ENCODE measurements at places on chromosomes 1 and 21.

- no peak for DNase-seq
Measured at GRCh38 chr1:199733125-199733524, 294.4 kb upstream of the NR5A2 start.

- no peak for DNase-seq
Measured at GRCh38 chr1:56461158-56462127, 117.9 kb downstream of the PLPP3 start.

DNA sequence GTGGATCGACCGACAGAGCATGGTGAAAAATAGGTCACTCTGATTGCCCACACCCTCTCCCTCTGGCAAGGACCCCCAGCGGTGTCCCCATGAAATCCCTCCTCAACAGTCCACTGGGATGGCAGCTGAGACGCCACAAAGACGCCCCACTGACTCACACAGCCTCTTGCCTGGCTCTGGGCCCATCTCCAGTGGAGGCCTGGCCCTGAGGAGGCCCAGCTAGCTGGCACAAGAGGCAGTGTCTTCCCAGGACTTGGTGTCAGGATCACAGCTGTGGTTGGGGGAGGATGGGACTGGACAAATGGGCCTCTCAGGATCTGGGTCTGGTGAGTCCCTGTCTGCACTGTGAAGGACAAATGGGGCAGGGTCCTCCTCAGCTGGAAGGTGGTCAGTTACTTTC is 4.6 kb downstream of the ALX3 start:
- DNase-seq, result no peak

- DNase-seq, result no peak
Measured at GRCh38 chr1:48236716-48237470, 14.4 kb downstream of the SLC5A9 start.

DNA sequence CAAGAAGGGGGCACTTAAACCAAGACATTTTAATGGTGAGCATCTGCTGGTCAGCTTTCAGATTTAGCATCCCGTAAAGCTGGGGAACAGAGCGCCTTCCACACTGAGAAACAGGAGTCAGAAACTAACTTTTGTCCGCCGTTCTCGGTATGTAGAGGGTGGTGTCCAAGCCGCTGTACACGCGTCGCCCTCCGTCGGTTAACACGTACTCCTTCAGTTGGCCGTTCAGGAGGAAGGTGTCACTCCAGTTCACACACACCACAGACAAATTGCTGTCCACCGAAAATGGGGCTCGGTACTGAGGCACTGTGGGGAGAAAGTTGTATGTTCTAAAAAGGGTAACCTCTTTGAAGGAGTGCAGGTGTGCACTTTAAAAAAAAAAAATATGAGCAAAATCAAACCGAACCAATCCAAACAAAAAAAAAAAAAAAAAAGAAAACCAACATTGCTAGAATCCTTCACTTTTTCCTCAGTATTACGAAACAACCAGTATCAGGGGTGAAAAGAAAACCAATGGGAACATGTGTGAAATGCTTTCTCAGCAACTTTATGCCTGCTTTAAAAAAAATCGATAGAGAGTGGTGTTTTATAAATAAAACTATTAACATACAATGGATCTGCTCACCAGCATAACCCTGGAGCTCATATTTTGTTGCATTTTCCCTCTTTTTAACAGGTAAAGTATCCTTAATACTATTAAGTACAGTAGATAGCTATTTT is 73.5 kb downstream of the KCTD3 start:
- DNase-seq, result no peak

DNA sequence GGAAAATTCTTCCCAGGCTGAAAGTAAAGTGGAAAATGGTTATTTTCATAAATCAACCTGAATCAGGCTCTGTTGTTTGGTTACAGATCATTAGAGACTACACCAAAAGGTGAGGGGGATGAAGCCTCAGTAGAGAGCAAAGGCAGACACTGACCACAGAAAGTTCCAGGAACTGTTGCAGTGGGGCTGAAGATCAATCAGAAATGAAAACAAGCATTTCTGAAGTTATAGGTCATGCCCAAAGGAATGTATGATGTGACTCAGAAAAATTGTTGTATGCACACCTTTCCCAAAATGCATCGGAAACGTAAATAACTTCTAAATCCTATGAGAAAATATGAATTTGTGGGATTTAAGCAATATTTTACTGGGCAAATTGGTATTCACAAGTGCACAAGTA is 63.3 kb downstream of the FYB2 start:
- DNase-seq, result no peak

DNA sequence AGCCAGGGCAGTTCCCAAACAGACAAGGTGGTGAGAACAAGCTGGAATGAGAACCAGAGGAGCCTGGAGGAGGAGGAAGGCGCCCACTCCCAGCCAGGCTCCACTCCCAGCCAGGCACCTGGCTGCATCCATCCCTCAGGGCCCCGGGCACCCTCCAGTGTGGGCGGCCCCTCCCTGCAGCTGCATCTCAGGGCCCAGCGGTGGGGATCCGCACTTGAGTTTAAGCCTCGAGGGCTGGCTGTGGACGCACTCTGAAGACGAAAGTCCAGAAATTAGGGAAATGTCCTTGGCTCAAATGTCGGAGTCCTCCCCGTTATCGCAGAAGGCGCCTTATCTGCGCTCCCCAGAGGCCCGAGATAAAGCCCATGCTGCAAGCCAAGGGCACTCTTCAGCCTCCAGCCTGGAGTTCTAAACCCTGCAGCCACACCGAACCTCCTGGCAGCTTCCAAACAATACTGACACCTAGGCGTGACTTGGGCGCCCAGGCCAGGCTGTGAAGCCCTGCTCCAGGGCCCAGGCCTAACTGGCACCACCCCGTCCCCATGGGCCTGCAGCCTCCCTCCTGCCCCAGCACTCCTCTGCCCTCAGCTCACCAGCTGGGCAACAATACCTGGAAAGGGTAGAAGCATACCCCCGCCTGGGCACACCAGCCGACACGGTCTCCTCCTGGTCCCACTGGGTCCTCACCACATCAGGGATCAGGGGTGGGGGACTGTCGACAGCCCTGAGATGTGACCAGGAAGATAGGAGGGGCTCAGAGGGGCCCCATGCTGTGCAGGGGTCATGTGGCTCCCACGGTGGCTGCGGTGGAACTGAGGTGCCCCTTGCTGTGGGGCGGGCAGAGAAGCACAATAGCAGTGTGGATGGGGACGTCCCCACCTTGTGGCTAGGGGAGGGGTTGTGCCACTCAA is 184.8 kb upstream of the VAMP3 start:
- no peak for DNase-seq

GRCh38 chr1:68294367-68295066 is 62.2 kb upstream of the WLS start:
- DNase-seq, result no peak

GRCh38 chr1:12173631-12174121 is 6.9 kb downstream of the TNFRSF1B start:
- peak; percentile 94 for DNase-seq

DNA sequence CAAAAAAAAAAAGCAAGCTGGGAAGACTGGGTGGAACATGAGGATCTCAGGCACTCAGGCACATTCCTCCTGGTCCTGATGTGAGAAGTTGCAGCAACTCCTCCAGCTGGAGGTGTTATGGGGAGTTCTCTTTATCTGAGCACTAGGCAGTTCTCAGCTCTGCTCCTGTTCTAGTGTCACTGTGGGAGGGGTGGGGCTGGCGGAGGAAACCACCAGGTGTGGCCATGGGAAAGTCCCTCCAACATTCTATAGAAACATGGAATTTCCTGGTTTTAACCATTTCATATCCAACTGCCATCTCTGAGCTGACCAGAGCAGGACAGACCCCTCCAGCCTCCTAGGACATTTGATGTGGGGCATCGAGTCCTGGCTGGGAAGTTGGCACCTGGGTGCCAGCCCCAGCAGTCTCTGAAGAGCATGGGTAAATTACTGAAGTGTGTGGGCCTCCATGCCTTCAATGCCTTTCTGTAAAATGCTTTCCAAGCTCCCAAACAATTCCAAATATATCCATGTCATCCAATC is 804 bp upstream of the IKBKE start:
- DNase-seq, result no peak

GRCh38 chr1:24167008-24167407 is 20.1 kb downstream of the IFNLR1 start:
- DNase-seq, result no peak

DNA sequence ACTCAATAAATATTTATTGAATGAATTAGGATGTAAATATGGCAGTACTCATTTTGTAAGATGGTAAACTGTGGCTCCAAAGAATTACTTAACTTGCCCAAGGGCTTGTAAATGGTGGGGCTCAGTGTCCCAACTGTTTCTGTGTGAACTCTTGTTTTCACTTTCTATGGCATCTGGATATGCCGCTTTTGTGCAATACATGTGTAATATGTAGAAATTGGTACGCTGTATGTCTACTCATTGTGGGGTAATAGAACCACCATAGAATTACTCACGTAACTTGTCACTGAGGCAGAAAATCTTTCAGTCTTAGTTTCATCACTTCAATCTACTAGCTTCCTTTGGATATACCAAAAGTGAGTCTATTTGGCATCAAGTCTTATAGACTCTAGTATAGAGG is 977 bp downstream of the PRPF3 start:
- DNase-seq, result peak; percentile 46

GRCh38 chr1:21126324-21126723 is 50.4 kb downstream of the EIF4G3 start:
- DNase-seq, result no peak

- no peak for DNase-seq
Measured at GRCh38 chr1:70385477-70385876, 25.6 kb upstream of the CTH start.

DNA sequence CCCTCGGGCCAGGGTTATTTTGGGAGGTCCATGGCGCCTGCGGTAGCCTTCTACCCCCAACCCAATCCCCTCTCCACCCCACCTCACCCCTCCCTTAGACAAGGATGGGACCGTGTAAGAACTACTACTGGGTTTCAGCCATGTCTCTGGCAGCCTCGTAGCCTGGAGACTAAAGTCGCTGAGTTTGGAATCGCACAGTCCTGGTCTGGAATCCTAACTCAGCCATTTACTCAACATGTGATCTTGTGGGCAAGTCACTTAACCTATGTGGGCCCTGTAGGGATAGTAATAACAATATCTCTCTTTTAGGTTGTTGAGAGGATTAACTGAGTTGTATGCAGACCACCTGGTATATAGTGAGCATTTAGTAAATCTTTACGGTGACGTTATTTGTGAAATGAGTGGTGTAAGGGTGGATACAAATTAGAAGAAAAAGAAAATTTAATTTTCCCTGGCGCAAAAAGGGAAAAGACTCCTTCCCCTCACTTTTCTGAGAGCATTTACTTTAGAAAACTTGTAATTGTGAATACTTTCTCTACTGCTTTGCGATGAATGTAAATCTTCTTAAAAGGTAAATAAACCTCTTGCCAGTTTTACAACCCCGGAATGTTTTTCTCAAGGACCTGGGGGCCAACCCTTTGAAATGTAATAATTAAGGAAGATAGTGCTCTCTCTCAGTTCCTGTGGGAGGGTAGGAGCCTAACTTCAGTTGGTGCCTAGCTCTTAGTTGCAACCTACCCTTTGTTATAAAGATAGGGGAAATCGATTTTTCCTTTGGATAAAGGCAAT is 615 bp upstream of the MRPS15 start:
- no peak for DNase-seq

- no peak for DNase-seq
Measured at GRCh38 chr1:116751146-116751545, 3.1 kb upstream of the CD2 start.

DNA sequence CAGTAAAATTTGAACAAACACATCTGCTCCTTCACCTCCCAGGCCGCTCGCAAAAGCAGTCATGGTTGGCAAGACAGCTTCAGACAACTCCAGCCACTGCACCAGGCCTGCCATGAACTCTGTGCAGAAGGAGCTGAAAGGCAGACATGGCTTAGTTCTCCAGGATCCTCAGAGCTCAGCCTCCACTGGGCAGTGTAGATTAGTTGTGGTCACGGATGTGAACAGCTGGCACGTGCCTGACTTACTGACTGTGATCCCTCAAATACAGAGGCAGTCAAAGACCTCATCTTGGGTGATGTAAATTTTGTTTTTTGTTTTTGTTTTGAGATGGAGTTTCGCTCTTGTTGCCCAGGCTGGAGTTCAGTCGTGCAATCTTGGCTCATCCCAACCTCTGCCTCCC is 28.4 kb downstream of the TMCO4 start:
- no peak for DNase-seq

DNA sequence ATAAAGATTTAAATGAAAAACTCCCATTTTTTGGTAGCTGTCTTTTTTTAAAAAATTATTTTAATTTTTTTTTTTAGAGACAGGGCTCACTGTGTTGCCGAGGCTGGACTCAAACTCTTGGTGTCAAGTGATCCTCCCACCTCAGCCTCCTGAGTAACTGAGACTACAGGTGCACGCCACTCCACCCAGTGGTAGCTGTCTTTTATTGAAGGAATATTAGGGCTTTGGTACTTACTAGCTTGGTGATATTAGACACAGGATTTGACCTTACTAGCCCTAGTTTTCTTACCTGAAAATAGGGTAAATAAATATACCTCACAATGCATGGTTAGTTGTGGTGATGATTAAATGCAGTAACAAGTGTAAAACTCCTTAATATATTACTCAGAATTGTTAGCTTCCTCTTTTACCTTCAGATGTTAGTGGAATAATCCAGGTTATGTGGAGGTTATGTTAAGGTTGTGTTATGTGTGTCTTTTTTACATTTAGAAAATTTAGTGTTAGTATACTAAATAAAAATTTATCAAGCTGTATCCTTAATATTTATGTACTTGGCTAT is 66.8 kb downstream of the PHACTR4 start:
- DNase-seq, result no peak

GRCh38 chr1:225875044-225875815 is 7.0 kb downstream of the TMEM63A start:
- no peak for DNase-seq

DNA sequence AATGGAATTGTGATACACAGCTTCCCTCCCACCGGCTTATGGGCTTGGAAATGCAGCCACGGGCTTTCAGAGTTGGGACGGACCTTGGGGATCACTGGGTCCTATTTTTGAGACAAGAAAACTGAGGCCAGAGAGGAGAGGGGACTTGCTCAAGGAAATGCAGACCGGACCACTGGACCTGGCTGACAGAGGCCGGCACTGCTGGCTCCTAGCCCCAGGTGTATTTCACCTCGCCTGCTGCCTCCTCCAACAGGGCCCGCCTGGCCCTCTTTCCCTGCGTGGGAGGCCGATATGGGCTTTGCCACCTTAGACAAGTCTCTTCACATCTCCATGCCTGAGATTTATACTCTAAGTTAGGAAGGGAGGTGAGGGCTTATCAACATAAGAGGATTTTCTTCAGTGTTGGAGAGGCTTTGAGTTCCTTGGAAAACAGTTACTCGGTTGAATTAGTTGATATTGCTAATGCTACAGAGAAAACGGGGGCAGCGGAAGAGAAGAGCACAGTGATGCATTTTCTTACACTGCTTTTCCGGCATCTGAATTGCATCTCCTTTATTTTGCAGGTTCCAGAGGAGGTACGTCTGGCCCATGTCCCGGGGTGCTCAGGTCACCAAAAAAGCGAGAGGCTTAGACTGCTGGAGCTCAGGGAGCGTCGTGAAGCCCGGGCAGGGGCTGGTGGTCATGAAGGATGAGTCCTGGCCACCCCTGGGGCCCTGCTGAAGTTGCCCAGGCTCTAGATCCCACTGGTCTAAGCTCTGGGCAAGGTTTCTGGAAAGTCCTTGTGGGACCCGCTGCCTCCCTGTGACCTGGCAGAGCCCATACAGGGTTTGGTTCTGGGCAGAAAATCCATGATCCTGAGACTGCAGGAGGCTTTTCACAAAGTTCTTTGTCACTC is 44.7 kb downstream of the CAPN2 start:
- no peak for DNase-seq

Measured in activated CD8-positive, alpha-beta memory T cell treated with anti-CD3 and anti-CD28 coated beads, Interleukin-2, amount 50 U/mL, for 48 hours (primary cell).